ENCODE measurements at places on chromosomes 7 and 10.

- DNase-seq, result no peak
Measured at GRCh38 chr10:3401491-3401938, 228.9 kb upstream of the PITRM1 start.

DNA sequence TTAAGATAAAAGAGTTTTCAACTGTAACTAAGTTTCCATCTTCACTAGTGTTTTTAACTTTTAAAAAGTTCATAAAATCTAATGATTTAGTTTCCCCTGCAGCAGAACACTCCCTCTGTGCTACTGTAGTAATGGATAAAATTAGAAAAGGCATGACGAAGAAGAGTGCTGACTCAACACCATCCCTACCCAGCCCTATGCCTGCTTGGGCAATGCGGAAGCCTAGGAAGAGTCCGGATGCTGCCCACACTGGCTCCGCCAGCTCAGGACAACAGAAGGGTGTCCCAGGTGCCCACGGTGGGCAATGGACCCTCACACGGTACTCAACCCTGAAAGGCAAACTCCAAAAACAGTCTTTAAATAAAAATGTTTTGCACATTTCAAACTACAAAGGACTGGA, 118.2 kb downstream of the LARP4B start:
- DNase-seq, result no peak

DNA sequence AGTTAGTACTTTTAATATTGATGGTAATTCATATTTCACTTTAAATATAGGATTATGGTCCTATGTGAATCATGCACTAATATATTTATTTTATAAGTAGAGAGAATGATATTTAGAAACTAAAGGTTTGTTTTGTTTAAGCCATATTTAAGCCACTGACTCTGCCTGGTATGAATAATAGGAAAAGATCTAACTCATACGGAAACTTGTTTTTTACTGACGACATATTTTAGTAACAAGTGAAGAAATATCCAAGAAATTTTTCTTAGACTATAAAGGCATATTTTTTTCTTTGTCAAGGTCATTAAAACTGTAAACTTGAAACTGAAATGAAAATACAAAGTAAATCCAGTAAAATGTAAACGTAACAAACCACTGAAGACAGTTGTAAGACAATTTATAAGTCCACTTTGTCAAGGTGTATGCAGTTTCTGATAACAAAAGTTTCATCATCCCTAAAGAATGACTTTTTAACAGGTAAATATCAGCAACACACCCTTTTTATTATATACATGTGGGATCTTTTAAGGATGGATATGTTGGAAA, 147.1 kb downstream of the PHF14 start:
- no peak for DNase-seq

DNA sequence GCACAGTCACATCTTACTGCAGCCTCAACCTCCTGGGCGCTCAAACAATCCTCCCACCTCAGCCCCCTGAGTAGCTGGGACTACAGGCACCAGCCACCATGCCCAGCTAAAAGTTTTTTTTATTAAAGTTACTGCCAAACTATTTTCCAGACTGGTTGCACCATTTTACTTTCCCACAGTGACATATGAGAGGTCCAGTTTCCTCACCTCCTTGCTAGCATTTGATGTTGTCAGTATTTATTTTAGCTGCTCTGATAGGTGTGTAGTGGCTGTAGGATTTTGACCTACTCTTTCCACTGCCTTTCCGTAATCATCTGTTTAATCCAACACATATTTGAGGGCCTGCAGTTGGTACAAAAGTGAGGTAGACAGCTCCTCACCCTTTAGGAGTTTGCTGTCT, 5.4 kb upstream of the UBE3C start:
- no peak for DNase-seq

- no peak for DNase-seq
Measured at GRCh38 chr10:74432841-74433594, 282.0 kb downstream of the ADK start.

- DNase-seq, result no peak
Measured at GRCh38 chr10:73019100-73019499, 64.5 kb upstream of the PLA2G12B start.

- DNase-seq, result no peak
Measured at GRCh38 chr7:73893342-73894101, 32.6 kb downstream of the TMEM270 start.

- no peak for DNase-seq
Measured at GRCh38 chr7:91287371-91288084, 23.3 kb downstream of the FZD1 start.

GRCh38 chr10:14332903-14333302, 2.2 kb upstream of the FRMD4A start:
- no peak for DNase-seq

GRCh38 chr10:69866688-69867461, 65.2 kb downstream of the COL13A1 start:
- DNase-seq, result no peak

DNA sequence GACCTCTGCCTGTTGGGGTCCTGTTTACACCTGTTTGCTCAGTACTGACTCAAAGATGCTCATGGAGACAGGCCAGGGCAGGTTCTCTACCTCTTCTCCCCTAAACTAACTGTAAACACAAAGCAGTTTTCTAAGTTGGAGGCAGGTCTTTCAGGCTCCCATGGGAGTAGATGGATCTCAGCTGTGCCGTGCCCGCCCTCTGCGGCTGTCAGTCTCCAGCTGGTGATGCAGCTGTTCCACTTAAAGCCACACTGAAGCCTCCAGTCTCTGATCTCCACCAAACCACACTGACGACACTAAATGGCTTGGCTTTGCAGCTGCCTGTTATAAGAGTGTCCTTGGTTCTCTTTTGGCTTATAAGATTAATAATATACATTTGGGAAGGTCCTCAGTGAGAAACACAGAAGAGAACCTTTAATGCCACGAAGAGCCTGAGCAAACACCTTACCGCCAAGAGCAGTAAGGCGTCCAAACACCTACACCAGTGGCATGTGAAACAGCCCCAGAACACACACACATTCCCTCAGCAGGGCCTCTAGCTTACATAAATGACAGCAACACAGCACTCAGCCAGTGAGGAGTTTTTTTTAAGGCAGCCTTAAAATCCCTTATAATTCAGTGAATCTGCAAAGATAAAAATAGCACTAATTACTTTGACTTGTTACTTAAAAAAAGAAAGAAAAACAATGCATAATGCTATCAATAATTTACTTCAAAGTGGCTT, 60.4 kb upstream of the KCNIP2 start:
- DNase-seq, result no peak

GRCh38 chr7:32214913-32215312, 144.7 kb upstream of the PDE1C start:
- no peak for DNase-seq

DNA sequence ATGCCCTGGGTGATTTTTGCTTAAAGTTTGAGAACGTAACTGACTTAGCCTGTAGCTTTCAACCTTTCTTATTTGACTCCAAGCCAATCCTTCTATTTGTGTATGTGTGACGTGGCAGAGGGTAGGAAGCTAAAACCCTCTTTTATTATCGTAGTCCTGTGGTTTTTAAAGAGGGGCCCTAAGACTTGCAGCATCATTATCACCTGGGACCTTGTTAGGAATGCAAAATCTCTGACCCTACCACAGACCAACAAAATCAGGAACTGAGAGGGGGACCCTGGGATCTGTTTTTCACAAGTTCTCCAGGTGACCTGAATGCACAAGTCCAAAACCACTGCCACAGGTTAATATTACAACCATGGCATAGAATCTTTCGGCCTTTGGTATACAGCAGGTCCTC, 80.1 kb downstream of the OSBPL3 start:
- DNase-seq, result no peak

GRCh38 chr10:112520914-112521313, 73.9 kb downstream of the VTI1A start:
- DNase-seq, result no peak

GRCh38 chr7:63925626-63926460, 72.8 kb upstream of the ZNF722 start:
- no peak for DNase-seq

DNA sequence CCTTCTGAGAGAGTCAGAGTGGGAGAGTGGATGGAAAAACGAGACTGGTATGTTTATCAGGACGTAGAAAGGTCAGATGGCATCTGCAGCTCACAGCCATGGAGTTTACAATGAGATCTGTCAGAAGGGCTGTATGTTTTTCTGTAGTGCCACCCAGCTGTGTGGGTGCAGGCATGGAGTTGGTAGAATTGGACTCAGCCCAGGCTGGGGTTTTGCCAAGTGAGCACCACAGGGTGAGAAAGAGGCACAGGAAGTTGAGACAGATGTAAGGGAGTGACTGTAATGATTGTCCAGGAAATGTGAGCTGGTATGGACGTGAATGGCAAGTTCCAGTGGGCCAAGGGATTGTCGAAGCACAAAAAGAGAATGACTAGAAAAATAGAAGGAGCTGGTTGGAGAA, 9.1 kb upstream of the ZYX start:
- peak; percentile 20 for DNase-seq

DNA sequence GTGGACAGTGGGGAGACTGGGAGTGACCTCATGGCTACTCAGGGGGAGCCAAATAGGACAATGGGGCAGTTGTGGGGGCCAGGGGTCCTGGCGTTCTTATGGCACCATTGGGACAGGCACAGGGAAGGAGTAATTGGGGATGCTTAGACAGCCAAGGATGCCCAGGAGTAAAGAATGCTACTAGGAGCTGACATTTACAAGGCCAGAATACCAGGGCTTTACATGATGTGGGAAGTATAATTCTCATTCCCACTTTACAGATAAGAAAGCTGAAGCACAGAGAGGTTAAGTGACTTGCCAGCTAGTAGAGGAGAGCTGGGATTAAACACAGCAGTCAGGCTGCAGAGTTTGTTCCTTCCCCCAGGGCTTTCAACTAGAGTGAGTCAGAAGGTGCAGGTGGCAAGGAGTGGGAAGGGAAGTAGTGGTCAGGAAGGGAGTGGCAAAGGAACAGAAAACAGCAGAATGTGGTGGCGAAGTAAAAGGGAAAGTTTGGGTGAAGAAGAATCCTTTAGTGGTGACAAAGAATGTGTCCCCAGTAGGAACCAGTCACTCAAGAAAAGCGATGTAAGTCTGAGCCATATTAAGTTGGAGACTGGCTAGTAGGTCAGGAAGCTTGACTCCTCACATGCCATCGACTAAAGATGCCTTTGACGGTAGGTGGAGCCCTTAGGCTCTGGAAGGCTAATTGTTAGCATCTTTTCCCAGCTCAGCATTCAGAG, 32.8 kb downstream of the CPVL start:
- peak; percentile 33 for DNase-seq

DNA sequence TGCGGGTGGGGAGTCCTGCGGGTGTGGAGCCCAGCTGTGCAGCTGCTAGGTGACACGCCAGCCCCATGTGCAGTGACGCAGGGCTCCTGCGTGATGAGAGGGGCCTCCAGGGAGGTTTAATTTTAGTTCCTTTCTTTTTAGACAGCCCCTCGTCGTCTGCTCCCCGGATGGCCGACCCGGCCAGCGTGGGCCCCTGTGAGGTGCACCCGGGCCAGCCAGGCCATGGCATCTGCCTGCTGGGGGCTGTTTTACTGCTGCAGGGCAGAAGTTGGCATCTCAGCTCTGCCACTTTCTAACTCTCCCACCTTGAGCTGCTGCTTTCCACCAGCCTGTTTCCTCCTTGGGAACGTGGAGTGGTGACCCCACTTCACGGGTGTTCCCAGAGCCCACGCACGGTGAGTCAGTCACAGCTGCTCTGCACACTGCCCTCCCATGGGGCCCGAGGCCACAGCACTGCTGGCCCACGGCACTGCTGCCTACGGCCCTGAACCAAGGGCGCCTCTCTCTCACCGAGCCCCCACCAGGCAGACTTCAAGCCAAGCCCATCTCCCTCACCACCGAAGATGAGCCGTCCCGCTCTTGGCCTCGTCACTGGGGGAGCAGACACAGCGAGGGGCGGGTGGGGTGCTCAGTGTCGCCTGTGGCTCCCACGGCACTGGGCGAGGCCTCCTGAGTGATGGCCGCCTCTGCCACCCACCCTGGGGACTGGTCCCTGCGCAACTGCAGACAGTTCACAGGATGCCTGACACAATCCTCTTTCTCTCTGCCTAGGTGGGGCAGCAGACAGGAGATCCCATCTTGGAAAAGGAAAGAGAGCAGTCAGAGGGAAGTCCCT, 21.3 kb downstream of the CYP2W1 start:
- DNase-seq, result no peak

GRCh38 chr10:73576890-73577591, 14.1 kb downstream of the USP54 start:
- DNase-seq, result no peak

DNA sequence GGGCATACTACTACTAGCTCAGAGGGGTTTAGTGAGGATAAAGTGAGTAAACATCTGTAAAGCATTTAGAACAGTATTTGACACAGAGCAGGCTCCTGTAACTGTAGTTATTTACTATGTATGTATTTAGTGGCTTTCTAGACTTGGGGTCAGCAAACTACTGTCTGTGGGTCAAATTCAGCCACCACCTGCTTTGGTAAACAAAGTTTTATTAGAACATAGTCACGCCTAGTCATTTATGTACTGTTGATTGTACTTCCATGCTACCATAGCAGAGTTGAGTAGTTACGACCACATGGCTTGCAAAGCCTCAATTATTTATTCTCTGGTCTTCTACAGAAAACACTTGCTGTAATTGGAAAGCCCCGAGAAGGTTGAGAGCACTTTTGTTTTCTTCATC, 248.5 kb upstream of the PLPP4 start:
- DNase-seq, result no peak

- DNase-seq, result no peak
Measured at GRCh38 chr7:95974108-95974507, 201.8 kb downstream of the DYNC1I1 start.

DNA sequence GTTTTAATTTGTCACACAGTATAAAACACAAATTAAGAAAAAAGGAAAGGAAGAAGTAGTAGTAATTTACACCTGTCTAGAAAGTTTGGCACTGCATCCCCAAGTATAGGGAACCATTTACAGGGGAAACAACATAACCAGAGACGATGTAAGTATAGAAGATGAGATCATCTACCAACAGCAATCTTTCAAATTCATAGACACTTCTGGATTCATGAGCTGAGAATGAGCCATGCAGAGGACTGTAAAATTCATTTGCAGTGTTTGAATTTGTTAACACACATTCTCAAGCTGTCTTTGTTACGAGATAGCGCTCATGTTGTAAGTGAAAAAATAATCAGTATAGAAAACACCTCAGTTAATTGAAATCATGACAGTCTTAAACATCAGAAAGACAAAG, 337.0 kb upstream of the MEOX2 start:
- no peak for DNase-seq

DNA sequence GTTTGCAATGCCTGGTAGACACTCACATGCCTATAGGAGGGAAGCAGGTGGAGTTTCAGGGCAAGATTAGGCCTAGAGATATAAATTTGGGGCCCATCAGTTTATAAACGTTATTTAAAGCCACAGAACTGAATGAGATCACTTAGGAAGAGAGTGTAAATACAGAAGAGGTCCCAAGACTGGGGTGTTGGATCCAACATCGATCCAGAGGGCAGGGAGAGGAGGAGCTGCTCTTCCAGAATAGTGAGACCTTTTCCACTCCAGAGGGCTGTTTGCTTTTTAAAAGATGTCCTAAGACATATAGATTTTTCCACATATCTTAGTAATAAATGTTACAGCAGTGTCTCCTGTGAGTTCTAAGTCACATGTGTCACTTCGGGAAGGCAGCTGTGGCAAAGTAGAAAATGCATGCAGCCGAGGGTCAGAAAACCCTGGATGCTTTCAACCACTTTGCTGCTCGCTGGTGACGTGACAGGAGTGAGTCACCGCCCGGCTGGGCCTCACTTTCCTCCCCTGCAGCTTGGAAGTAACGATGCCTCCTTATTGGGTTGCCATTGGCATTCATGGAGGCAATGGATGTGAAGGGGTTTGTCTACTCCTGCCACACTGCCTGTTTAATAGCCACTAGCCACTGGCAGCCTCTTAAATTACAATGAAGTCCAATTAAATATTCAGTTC, 95.4 kb downstream of the TRIL start:
- no peak for DNase-seq

All from HS-27A (cell line).